Activated T-cell treated with anti-CD3 and anti-CD28 coated beads, Interleukin-2, amount 50 U/mL, for 4 hours (primary cell): ENCODE measurements at places on chromosomes 1 and 21.

GRCh38 chr1:187588917-187589316, 760.2 kb downstream of the PLA2G4A start:
- DNase-seq, result no peak

DNA sequence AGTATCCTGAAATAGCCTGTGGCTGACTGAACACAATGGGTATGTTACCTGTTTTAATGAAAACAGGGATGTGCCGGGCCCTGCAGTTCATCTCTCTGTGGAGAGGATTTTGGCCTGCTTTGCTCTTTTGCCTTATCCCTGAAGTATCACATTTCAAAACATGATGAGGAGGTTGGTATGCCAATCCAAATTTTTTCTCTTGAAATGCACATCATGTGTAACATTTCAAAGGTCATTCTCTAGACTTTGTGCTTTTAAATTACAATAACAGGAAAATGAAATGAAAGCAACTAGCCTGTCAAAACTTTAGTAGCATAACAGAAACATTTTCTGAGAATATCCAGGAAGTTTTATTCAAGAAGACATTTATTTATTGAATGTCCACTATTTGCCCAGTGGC, 118.9 kb downstream of the SLC44A5 start:
- no peak for DNase-seq

- no peak for DNase-seq
These were observed 118.8 kb upstream of the PBX1 start for GRCh38 chr1:164440232-164440631.

- DNase-seq, result no peak
These were observed 640.4 kb upstream of the ADGRL4 start for GRCh38 chr1:79646880-79647279.

- no peak for DNase-seq
These were observed 28.7 kb downstream of the ABCA4 start for GRCh38 chr1:94092210-94092613.

GRCh38 chr1:62870148-62870547, 86.2 kb downstream of the ATG4C start:
- no peak for DNase-seq
